RCC 7860 (cell line): ENCODE measurements at places on chromosomes 4 and X.
A peak's percentile ranks its signal among the peaks of the same experiment; 100 is the strongest.

DNA sequence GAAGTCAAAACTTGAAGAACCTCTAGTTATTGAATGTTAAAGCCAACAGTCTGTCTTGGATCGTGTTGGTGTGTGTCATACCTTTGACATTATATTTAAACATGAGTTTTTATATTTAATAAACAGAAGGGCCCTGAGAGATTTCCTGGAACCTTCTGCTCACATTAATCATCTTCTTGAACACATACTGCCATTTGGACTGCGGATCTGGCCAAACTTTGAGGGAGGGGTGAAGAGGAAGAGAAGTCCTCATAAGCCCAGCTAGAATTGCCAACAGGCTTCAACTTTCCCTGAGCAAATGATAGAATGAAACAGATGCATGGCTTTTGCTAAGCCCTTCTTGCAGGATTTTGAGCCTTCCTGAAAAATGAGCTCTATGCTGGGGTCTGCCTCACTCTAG, 27.4 kb downstream of the CCKAR start:
- DNase-seq, result no peak

DNA sequence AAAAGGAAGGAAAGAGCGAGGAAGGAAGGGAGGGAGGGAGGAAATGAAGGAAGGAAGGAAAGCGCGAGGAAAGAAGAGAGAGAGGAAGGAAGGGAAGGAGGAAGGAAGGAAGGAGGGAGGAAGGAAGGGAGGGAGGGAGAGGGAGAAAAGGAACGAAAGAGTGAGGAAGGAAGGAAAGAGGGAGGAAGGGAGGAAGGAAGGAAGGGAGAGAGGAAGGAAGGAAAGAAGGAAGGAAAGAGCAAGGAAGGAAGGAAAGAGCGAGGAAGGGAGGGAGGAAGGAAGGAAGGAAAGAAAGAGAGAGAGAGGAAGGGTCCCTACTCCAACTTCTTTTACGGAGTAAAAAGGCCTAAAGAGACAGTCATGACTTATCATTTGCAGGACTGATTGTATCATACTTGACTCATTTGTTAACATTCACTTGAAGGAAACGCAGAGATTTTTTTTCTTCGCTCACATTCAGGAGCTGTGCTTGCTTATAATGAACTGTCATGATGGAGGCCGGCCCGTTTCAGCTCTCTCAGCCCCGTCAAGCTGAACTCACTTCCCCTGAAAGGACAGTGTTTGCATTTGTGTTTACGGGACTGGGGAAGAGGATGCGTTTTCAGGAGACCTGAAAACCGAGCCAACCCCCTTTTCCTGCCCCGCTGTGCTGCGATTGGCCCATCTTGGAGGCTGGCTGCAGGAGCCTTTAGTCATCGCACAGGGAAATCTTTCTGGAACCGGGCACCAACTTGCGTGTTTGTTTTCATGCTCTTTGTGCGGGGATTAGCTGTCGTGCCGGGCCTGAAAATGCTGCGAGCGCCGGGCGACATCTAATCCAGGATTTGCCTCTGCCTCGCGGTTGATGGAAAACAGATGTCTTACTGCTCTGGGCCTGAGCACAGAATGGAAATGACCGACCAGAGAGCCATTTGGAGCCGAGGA, 17.8 kb downstream of the TRIM2 start:
- peak; percentile 32 for DNase-seq

DNA sequence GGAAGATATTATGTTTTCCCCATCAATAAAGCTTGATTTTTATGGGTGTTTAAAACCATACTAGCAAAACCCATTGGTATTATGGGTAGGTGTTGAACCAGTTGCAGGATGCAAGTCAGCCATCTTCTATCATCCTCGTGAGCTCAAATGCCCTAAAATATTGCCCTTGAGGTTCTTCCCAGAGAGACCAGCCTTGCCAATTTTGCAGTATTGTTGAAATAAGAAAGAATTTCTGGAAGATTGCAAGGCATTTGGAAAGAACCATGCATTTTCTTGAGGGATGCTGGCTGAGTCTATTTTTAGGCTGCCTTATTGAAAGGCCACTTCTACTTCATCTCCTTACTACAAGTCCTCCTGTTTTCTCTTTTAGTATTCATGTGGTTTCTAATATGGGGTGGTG, 60.9 kb upstream of the SOD3 start:
- DNase-seq, result no peak

DNA sequence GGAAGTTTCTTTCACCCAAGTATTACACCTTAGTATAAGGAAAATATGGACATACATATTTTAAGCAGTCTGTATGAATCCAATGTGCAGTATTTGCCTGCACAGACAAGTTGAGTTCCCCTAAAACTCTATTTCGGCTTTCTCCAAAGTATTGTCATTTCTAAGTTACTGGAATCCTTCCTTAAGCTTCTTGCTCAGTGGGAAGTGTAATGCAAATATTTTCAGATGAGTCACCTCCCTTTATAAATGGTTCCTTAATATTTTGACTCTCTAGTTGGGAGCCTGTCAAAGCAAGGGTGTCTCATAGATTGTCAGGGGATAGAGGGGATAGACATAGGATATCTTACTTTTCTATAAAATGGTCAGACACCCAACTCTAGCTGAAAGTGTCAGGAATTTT, 178.6 kb downstream of the NAA11 start:
- DNase-seq, result no peak

DNA sequence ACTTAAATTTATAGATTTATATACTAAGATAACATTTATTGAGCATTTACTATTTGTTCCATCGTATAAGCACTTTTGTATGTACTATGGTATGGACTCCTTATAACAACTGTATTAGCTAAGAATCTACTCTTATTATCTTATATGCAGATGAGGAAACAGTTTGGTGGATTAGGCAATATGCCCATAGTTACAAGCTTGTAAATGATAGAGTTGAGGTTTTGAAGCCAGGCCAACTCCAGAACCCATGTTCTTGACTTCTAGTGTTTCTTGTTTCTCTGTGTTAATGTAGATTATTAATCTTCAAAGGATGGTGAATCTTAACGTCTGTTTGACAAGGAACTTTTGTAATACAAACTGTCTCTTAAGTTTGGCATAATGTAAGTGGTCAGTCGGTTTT, 71.3 kb downstream of the STIM2 start:
- no peak for DNase-seq

DNA sequence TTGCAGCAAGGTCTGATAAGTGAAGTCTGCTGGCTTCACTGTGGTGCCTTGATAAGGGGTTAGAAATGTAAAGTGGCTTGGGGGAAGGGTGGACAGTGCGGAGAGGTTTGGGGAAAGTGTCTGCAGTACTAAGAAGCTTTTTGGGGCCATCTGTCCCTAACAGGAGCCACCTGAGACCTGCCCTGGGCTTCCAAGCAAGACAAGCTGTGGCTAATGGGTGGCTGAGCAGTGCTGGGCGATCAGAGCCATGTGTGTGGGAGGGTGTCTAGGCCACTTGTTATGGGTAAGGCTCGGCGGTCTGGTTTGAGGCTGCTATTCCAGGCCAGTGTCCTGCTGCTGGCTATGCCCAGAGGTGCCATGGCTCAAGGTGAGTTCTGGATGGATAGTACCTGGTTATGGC, 185.4 kb upstream of the MTMR8 start:
- no peak for DNase-seq

DNA sequence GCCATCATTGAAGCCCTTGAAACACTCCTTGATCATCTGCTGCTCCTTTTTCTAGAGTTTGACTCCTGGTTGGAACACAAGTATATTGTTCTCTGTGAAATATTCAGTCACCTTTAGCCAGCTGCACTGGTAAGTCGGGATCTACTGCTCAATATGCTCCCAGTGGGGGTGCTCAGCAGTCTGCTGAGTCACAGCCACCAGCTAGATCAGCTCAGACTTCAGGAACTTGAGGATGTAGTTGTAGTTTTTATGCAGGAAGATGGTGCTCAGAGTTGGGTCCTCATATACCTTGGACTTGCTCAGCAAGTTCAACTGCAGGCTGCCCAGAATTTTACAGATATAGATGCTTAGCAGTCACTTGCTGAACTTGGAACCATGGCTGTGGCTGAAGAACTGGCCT, 202.5 kb upstream of the RPL34 start:
- DNase-seq, result peak; percentile 9
